Jurkat, Clone E6-1 (cell line): ENCODE measurements at places on chromosomes 4 and X.

DNA sequence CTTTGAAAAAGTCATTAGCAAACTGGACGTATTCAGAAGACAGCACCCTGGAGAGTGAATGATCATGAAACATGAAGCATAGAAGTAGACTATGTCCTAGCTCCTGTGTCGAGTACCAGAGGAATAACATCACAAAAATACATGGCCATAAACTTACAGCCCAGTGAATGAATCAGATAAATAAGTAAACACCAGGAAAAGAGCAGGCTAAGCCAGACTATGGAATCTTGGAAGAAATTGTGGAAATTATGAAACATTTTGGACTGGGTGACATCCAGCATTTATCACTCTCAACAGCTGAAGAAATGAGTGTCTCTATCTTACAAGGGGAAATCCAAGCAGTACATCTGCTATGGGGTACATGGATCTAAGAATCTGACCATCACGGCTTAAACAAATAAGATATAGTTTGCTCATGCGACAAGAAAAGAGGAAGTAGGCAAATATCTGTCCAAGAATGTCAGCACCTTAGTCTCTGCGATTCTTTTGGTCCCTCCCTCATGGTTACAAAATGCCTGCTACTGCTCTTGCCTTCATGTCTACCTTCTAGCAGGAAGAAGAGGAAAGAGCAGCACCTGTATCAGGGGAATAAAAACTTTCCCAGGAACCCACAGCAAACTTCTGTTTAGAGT, 481.5 kb downstream of the BCOR start:
- no peak for DNase-seq

GRCh38 chr4:151166636-151167035, 67.2 kb downstream of the RPS3A start:
- DNase-seq: no peak

GRCh38 chrX:40329616-40330015, 231.9 kb upstream of the BCOR start:
- DNase-seq: no peak

GRCh38 chr4:108047199-108047598, 57.5 kb downstream of the HADH start:
- DNase-seq: no peak
